ENCODE measurements at places on chromosomes 2 and 18. TPM values are rescaled to one million over a fixed set of nuclear protein-coding genes. Genes with fewer than 3 reads are reported as not detected.

Gene ERFE
- 2.6 TPM for total RNA-seq

Gene MAIP1
- total RNA-seq = 23.1 TPM

Gene FOXI3
- 0.12 TPM for total RNA-seq

Gene HOXD8
- total RNA-seq = not detected

Gene GAL3ST2
- total RNA-seq = not detected

Gene LRATD1
- 3.6 TPM for total RNA-seq

Gene REEP1
- total RNA-seq = 12.3 TPM

Gene ZC3H6
- total RNA-seq = 7.9 TPM

Gene CABYR
- 9.5 TPM for total RNA-seq

- H3K36me3 ChIP-seq = no peaks in the 10 kb centered on the region
- peaks cover 5% of the 10 kb centered on the region for H3K27me3 ChIP-seq
- H3K27ac ChIP-seq = peak overlapping the region; percentile 95
- DNase-seq = peak; percentile 52
- peaks cover 23% of the 10 kb centered on the region for H3K4me1 ChIP-seq
These were observed 16.5 kb downstream of the TWIST2 start for GRCh38 chr2:238864207-238865014.

DNA sequence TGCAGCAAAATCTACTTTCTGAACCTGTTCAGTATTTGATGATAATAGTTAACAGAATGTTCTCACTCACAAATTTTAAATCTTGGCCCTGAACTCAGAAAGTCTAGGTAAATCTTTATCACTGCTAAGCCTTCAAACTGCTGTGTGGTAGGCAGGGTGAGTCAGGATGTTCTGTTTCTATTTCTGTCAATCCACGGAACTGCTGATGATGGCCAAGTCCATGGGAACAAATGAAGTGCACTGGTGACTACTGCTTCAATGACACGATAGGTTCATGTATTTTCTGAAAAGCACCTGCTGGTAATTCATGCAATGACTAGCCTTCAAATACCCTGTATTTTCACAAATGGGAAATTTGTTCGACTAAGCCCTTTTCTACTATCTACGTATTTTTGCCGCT is 14.2 kb downstream of the NIFK start:
- H3K4me1 ChIP-seq = no peaks in the 10 kb centered on the region
- H3K27me3 ChIP-seq = no peaks in the 10 kb centered on the region
- no peak overlapping the region for H3K27ac ChIP-seq
- no peak for DNase-seq
- H3K4me3 ChIP-seq = no peak overlapping the region

DNA sequence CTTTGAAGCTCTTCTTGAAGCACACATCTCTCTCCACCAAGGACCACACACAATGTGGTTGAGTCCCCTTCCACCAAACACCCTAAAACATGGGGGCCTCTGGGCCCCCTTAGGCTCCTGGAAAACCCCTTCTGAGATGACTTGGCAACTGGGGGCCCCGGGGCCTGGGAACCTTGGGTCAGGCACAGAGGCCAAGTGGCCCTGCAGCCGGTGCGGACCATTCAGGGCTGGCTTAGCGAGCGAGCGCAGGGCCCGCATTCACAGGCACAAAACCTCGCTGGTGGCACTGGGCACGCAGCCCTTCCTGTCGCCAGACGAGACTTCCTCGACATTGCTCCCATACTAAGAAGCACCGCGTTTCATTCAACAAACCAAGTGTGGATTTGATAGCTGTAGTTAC is 111.2 kb upstream of the ID2 start:
- H3K27me3 ChIP-seq = no peaks in the 10 kb centered on the region
- H3K36me3 ChIP-seq = no peaks in the 10 kb centered on the region
- H3K4me1 ChIP-seq = peaks cover 17% of the 10 kb centered on the region
- H3K4me3 ChIP-seq = no peak overlapping the region
- no peak for DNase-seq

GRCh38 chr2:218228366-218229090 is 11.5 kb downstream of the ARPC2 start:
- no peak for DNase-seq
- peaks cover 16% of the 10 kb centered on the region for H3K36me3 ChIP-seq
- H3K4me3 ChIP-seq = no peak overlapping the region
- peaks cover 5% of the 10 kb centered on the region for H3K4me1 ChIP-seq
- no peaks in the 10 kb centered on the region for H3K27me3 ChIP-seq
- no peak overlapping the region for H3K27ac ChIP-seq

- no peaks in the 10 kb centered on the region for H3K36me3 ChIP-seq
- no peaks in the 10 kb centered on the region for H3K4me1 ChIP-seq
- no peaks in the 10 kb centered on the region for H3K27me3 ChIP-seq
- DNase-seq = no peak
- H3K27ac ChIP-seq = no peak overlapping the region
- H3K4me3 ChIP-seq = no peak overlapping the region
These were observed 35.6 kb downstream of the XDH start for GRCh38 chr2:31378791-31379501.

- H3K4me1 ChIP-seq = peaks cover 12% of the 10 kb centered on the region
- peaks cover 5% of the 10 kb centered on the region for H3K27me3 ChIP-seq
- no peak for DNase-seq
- H3K36me3 ChIP-seq = peaks cover 7% of the 10 kb centered on the region
- no peak overlapping the region for H3K27ac ChIP-seq
These were observed 132.6 kb downstream of the AFF3 start for GRCh38 chr2:100009743-100010142.

- H3K4me3 ChIP-seq = no peak overlapping the region
- DNase-seq = no peak
These were observed 77.5 kb downstream of the OSBPL6 start for GRCh38 chr2:178271629-178272333.

- H3K27ac ChIP-seq = no peak overlapping the region
- H3K4me3 ChIP-seq = no peak overlapping the region
These were observed 118.1 kb upstream of the FN1 start for GRCh38 chr2:215553946-215554345.

DNA sequence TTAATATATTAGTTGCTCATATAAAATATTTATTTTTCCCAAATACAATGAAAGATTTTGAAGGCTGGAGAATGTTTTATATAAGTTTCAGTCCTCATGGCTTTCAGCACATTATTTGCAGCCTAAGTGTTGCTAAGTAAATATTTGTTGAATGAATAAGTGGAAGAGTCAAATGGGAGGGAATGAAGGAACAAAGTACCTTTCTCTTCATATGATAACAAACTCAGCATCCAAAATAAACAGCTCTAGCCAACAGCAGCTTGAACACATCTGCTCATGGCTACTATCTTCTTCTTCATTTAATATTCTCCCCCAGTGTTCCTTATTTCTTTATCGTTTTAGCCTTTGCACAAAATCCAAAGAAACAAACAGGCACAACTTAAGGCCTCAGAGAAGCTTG is 385.2 kb upstream of the PIK3C3 start:
- H3K27ac ChIP-seq = no peak overlapping the region
- no peaks in the 10 kb centered on the region for H3K27me3 ChIP-seq
- no peaks in the 10 kb centered on the region for H3K4me1 ChIP-seq
- H3K4me3 ChIP-seq = no peak overlapping the region
- peaks cover 6% of the 10 kb centered on the region for H3K36me3 ChIP-seq

DNA sequence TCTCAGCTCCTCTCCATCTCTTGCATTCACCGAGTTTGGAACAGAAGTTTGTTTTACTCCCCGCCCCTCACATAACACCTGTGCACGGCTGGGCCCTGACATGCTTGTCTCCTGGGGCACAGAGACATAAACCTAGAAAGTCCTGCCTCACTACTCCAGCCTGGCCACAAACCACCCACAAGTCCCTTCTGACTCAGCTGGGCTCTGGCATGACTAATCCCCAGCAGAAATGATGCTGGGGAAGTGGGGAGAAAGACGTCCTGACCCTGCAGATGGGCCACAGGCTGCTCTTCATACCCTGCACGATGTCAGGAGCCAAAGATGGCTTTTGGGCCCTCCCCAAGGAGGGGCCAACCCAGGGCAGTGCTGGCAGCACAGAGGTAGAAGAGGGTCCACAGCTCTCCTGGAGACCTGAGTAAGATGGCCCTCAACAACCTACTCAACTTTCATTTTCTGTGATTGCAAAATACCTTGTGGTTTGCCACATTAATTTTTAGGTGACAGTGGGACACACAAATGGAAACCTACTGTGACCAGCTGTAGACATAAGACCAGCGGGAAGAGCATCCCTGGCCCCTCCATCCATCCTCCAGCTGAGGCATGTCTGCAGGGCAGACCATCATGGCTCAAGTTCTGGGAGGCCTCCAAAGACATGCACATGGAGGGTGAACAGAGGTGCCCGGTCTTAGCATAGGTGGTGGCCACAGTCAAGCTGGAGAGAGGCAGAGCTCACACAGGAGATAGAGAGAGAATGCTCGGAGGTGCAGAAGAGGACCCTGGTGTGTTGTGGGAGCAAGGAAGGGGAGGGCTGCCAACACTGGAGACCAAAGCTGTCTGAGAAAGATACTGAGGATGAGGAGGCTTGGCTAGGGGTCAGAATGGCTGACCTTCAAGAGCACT is 40.0 kb downstream of the DNMT3A start:
- DNase-seq = no peak
- H3K27me3 ChIP-seq = no peaks in the 10 kb centered on the region
- peaks cover 26% of the 10 kb centered on the region for H3K4me1 ChIP-seq
- H3K27ac ChIP-seq = no peak overlapping the region
- H3K36me3 ChIP-seq = no peaks in the 10 kb centered on the region

DNA sequence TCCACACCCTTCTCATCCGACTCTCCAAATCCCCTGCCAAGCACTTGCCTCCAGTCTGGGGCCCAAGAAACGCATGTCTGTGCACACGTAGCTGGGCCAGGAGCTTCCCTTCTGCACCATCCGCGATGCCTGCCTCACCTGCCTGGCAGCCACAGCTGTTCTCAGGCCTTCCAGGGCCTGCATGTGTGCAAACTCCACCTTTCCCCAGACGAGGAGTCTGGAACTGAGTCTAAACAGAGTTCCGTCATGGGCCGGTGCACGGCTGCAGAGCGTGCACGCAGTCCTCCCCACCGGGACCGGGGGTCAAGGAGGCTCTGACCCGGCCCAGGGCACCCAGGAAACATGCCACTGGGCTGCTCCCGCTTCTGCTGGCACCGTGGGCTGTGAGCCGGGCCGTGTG is 66.8 kb upstream of the SALL3 start:
- H3K27me3 ChIP-seq = peaks cover under 1% of the 10 kb centered on the region
- peaks cover 4% of the 10 kb centered on the region for H3K4me1 ChIP-seq
- H3K36me3 ChIP-seq = peaks cover 3% of the 10 kb centered on the region
- no peak for DNase-seq

DNA sequence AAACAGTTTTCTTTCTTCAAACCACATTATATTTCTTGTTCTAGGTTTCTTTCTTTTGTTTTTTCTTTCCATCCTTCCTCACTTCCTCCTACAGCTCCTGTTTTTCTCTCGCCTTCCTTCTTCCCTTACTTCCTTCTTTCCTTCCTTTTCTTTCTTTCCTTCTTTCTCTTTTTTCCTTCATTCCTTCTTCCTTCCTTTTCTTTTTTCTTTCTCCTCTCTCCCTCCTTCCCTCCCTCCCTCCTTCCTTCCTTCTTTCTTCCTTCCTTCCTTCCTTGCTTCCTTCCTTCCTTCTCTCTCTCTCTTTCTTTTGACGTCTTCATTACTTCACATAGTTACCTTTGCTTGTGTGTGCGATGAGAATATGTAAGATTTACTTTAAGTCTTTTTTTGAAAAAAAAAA is 470.0 kb upstream of the FSIP2 start:
- H3K4me3 ChIP-seq = no peak overlapping the region
- H3K4me1 ChIP-seq = no peaks in the 10 kb centered on the region
- no peak for DNase-seq
- no peaks in the 10 kb centered on the region for H3K36me3 ChIP-seq
- H3K27me3 ChIP-seq = no peaks in the 10 kb centered on the region

GRCh38 chr2:101823347-101823791 is 125.9 kb downstream of the MAP4K4 start:
- no peak overlapping the region for H3K4me3 ChIP-seq
- H3K4me1 ChIP-seq = peaks cover 44% of the 10 kb centered on the region
- DNase-seq = peak; percentile 29
- no peak overlapping the region for H3K27ac ChIP-seq

GRCh38 chr2:230144355-230144754 is 75.4 kb downstream of the SP110 start:
- H3K4me1 ChIP-seq = no peaks in the 10 kb centered on the region
- H3K27me3 ChIP-seq = peaks cover 3% of the 10 kb centered on the region
- no peak overlapping the region for H3K27ac ChIP-seq

- no peaks in the 10 kb centered on the region for H3K27me3 ChIP-seq
- H3K36me3 ChIP-seq = peaks cover 13% of the 10 kb centered on the region
- DNase-seq = no peak
These were observed 41.3 kb downstream of the REV1 start for GRCh38 chr2:99448556-99448955.

DNA sequence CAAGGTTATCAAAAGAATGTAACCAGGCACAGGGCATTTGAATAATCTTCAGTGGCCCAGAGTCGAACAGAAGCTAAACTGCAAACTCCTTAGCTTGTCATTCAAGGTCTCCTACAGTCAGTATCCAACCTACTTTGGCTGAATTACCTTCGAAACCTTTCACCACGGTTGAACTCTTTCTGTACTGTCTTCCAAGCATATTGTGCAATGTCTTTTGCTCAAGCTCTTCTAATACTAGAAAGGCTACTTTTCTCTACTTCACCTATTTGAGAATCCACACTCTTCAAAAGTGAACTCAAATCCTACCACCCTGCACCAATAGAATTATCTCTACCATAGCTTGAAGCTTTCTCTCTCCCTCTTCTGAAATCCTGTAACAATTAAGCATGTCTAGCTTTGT is 142.9 kb downstream of the NR4A2 start:
- H3K4me3 ChIP-seq = no peak overlapping the region
- H3K27me3 ChIP-seq = no peaks in the 10 kb centered on the region
- H3K27ac ChIP-seq = no peak overlapping the region
- peaks cover 11% of the 10 kb centered on the region for H3K4me1 ChIP-seq
- H3K36me3 ChIP-seq = peaks cover 8% of the 10 kb centered on the region

GRCh38 chr2:235665661-235666212 is 171.9 kb downstream of the AGAP1 start:
- H3K27me3 ChIP-seq = peaks cover 4% of the 10 kb centered on the region
- H3K4me3 ChIP-seq = peak overlapping the region; percentile 63
- no peak overlapping the region for H3K27ac ChIP-seq
- H3K36me3 ChIP-seq = no peaks in the 10 kb centered on the region

GRCh38 chr2:205280596-205281236 is 401.6 kb upstream of the NRP2 start:
- H3K27me3 ChIP-seq = no peaks in the 10 kb centered on the region
- H3K4me3 ChIP-seq = peak overlapping the region; percentile 20
- peaks cover 37% of the 10 kb centered on the region for H3K4me1 ChIP-seq
- no peak overlapping the region for H3K27ac ChIP-seq

All from neural crest cell (in vitro differentiated cells).